Bronchial smooth muscle cell (primary cell): ENCODE measurements at places on chromosomes 16 and 17. TPM values are rescaled to one million over a fixed set of nuclear protein-coding genes. Genes with fewer than 3 reads are reported as not detected.

Gene TBC1D3C
- total RNA-seq = 1.5 TPM in 1 of 2 replicates, not detected in the other

Gene MIEN1
- 14.3 and 14.7 TPM in 2 replicates for total RNA-seq

Gene OTOA
- under 0.01 and 0.09 TPM in 2 replicates for total RNA-seq

Gene TP53TG3F
- total RNA-seq = not detected in 2 replicates

Gene RPRML
- total RNA-seq = not detected in 2 replicates

Gene MMP28
- 1.4 and 1.5 TPM in 2 replicates for total RNA-seq

Gene PDILT
- total RNA-seq = not detected in 2 replicates

Gene FOXN1
- total RNA-seq = not detected in 2 replicates
